Body of pancreas (tissue), 4 donors: ENCODE measurements at places on chromosomes 16 and 17. TPM values are rescaled to one million over a fixed set of nuclear protein-coding genes. Genes with fewer than 3 reads are reported as not detected.

The MEFV gene
- total RNA-seq: 0.78 TPM

The FNDC8 gene
- not detected for total RNA-seq

The SIRT7 gene
- total RNA-seq: 23.9 TPM

The IL21R gene
- total RNA-seq: not detected

The ZNF385C gene
- not detected for total RNA-seq

The KRT20 gene
- not detected for total RNA-seq

The RNF222 gene
- total RNA-seq: not detected

The UBB gene
- total RNA-seq: 450 TPM

The FAM20A gene
- total RNA-seq: under 0.01 TPM

The GEMIN4 gene
- total RNA-seq: 7.3 TPM

The MT1G gene
- total RNA-seq: 413 TPM

GRCh38 chr16:85291302-85292148 lies 179.3 kb upstream of the CIBAR2 start:
- no peak for DNase-seq

DNA sequence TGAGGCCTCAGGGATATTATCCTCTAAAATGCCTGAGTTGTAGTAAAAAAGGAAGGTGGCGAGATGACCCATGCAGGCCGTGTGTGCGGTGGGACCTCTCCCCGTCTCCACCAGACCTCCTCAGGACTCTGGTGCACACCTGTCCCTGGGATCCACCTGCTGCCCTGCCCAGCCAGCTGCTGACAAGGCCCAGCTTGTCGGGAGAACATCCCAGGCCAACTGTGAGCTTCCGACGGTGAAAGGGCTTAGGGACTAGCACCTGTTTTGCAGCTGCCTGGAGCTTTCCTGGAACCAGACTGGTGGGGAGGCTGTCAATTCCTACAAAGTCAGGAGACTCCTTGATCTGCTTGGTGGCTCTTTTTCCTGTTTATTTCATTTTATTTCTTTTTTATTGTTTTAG lies 11.6 kb downstream of the IL34 start:
- no peak for DNase-seq

DNA sequence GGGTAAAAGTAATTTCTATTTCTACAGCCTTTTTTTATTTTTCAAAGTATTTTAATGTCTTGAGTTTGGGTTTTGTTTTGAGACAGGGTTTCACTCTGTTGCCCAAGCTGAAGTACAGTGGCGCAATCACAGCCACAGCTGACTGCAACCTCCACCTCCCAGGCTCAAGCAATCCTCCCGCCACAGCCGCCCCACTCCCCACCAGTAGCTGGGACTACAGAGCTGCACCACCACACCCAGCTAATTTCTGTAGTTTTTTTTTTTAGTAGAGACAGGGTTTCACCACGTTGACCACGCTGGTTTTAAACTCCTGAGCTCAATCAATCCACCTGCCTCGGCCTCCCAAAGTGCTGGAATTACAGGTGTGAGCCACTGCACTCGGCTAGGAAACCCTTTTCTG lies 44.0 kb downstream of the TUBD1 start:
- DNase-seq: peak; percentile 63

DNA sequence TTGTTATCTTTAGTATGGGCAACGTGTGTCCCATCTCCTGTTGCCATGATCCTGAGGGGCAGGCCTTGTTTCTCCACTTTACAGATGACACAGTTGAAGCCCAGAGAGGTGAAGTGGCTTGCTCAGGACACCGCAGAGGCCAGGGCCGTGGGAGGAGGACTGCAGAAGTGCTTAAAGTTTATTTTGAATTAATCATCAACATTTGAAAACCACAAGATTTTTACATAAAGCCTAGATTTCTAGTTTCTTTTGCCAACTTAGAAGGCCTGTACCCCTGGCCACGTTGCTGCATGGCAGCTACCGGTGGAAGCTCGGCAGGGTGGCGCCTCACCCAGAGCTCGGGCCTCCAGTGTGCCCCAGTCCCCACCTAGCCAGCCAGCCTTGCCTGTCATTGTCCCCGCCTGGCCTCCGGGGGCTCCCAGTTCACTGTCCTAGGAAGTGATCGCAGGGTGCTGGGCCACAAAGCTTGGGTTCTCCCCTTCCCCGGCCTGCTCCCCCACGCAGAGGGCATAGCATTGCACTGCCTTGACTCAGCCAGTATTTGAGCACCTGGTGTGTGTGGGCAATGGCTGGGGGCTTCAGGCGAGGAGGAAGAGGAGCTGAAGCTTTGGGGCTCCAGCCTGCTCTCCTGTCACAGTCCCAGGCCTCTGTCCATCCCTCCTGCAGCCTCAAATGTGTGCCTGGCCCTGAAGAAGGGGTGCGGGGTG lies 14.8 kb upstream of the ADCY7 start:
- DNase-seq: no peak

DNA sequence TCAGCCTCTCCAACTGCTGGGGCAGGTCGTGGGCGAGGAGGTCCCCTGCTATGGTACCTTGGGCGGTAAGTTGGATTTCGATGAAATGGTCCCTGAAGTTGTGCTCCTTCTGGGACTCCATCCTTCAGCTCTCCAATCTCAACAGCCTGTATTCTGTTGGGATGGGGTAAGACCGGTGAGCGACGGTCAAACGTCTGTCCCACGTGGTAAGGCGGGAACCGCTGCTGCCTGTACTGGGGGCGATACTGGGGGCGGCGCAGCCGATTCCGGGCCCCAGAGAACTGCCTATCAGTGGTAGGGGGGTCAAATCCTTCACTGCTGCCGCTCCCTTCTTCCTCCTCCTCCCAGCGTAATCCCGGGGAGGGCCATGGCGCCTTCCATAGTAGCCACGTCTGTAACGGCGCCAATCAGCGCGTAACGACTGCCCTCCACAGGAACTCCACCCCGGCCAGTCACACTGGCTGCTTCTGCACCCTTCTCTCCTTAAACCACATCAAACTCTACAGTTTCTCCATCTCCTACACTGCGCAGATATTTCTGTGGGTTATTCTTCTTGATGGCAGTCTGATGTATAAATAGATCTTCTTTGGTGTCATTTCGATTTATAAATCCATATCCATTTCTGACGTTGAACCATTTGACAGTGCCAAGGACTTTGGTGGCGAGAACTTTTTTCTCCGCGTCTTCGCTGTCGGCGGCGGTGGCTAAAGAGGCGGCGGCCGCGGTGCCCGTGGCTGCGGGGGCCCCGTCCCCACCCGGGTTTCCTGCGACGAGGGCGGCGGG lies 41.1 kb downstream of the AHSP start:
- peak; percentile 26 for DNase-seq

GRCh38 chr16:31248344-31248743 lies 11.4 kb upstream of the ITGAM start:
- DNase-seq: no peak

- no peak for DNase-seq
These were observed 208.5 kb upstream of the TOX3 start for GRCh38 chr16:52755396-52755795.

- DNase-seq: peak; percentile 20
These were observed 16.9 kb downstream of the TRIM25 start for GRCh38 chr17:56896968-56897359.

DNA sequence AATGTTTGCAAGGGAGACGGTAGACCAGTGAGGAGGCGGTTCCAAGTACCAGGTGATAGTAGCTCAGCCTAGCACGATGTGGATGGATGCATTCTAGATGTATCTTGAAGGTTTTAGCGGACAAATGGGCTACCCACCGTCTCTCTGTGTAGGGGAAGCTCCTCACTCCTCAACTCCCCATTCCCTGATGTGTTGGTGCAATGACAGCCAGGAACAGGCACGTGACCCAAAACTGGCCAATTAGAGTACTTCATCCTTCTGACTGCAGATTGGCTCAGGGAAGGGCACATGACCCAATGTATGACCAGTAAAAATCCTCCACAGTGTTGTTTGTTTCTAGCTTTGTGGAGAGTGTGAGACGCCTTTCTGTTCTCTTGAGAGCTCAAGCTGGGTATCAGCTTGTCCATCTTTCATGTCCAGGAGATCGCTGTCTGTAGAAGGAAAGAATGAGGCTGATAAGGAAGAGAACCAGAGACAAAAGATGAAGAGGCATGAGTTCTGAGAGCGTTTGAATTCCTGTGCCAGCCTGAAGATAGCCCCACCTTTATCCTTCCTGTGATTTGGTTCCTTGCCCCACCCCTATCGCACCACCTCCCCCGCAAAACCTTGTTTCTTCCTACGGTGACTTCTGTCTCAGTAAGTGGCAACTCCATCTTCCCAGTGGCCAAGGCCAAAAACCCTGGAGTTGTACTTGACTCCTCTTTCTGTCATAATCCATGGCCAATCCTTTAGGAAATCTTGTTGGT lies 2.3 kb upstream of the BORCS6 start:
- DNase-seq: peak; percentile 82

DNA sequence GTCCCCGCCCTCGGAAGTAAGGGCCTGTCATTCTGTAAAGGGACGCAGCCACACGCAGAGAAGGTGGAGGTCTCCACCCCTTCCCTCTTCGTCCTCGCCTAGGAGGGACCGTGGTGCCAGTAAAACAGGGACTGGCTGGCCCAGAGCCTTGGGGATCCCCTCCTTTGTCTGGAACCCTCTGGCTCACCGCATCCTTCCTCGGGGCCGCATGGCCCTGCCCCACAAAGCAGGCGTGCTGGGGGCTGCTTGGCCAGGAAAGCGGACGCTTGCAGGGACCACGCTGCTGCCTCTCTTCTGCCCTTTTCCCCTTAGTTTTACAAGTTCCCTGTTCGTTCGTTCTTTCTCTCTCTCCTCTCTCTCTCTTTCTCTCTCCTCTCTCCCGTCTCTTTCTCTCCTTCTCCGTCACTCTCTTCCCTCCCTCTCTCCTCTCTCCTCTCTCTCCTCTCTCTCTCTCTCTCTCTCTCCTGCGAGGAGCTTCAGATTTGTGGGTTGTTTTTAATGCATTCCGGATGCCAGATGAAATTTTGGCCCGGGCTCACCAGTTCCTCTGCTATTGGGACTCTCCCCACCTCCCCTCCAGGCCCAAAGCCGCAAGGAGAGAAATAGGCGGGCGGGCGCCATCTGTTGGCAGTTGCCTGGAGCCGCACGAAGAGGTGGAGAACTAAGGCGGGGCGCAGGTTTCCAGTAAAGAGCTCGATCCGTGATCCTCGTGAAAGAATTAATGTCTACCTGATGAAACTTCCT lies 35.1 kb upstream of the CDRT4 start:
- peak; percentile 65 for DNase-seq

GRCh38 chr16:70774261-70774660 lies 26.7 kb downstream of the VAC14 start:
- no peak for DNase-seq

- DNase-seq: no peak
These were observed 59.3 kb downstream of the RNF213 start for GRCh38 chr17:80319999-80320344.

DNA sequence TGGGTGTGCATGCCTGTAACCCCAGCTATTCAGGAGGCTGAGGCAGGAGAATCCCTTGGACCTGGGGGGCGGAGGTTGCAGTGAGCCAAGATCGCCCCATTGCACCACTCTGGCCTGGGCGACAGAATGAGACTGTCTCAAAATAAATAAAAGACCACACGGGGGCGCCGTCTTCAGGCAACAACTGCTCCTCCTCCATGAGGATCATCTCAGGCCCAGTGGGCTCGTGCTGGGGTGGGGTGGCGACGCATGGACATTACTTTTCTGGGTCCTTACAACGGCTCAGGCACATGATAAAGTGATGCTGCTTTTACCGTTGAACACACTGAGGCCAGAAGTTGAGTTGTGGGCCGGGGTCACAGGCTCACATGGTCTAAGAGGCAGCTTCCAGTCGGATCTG lies 56.2 kb downstream of the PRMT7 start:
- no peak for DNase-seq

DNA sequence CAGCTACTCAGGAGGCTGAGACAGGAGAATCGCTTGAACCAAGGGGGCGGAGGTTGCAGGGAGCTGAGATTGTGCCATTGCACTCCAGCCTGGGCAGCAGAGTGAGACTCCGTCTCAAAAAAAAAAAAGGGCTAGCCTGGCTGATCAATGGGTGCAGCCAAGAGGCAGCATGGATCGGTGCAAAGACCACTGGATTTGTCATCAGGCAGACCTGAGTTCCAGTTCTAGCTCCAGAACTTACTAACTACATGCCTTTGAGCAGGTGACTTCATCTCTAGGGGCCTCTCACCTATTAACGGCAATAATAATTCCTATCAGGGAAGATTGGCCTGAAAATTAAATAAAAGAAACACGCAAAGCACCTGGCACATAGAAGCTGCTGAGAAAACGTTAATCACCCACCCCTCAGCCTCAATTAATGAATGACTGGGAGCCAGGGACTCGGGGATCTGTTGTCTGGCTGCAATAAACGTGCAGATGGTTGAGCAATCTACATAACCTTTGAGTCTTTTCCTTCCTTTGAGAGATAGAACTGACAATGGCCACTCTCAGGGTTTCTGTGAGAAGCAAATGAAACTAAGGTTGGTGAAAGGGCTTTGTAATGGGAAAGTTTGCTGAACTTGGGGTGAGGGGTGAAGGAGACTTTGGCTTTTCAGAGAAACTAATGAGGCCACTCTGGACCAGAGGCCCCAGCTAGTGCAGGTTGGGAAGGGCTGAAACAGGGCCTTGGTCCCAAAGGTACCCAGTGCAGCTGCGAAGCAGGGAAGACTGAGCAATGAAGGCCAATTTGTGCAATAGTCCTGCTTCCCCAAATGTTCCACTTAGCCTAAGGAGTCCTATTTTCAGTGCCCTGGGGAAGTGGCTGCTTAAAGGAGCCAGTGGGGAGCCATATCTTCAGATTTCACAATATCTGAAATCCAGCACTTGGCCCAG lies 7.6 kb downstream of the SEZ6L2 start:
- no peak for DNase-seq

GRCh38 chr16:35306915-35307314 lies 1847.5 kb downstream of the TP53TG3F start:
- no peak for DNase-seq

GRCh38 chr17:43780135-43780534 lies at the start of gene CFAP97D1:
Gene CFAP97D1, plus strand, starts transcription at chr17:43780435. Its CDS starts 28 bp downstream, at chr17:43780463.
- no peak for DNase-seq

- DNase-seq: no peak
These were observed 159.5 kb downstream of the SHISA9 start for GRCh38 chr16:13060932-13061331.

- DNase-seq: no peak
These were observed 5.1 kb upstream of the SCNN1B start for GRCh38 chr16:23296994-23297393.

GRCh38 chr16:9102379-9102778 lies 10.9 kb downstream of the HAPSTR1 start:
- no peak for DNase-seq

DNA sequence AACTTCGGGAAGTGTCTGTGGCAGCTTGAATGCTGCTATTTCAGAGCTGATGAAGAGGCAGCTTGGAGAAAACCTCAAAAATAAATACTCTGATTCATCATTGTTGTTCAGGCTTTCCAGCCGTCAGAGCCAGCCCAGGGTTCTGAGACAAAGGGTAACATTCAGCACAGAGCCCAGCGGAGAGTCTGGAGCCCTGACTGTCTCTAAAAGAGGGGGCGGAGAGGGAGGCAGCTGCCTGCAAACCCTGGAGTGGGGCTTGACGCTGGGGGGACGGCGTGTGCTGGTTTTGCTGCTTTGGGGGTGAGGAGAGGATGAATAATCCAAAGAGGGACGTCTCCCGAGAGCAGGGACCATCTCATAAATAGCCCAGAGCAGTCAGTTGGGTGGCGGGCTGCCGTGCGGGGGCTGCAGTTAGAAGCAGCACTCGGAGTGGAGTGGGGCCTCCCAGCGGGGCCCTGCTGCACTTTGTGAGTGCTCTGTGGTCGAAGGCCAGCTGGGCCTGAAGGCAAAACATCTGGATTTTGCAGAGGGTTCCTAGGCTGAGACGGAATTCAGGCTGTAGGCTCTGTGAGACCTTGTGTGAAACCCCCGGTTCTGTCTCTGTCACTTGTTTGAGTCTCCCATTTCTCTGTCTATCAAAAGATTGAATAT lies 237.8 kb downstream of the PRKCA start:
- DNase-seq: peak; percentile 35
